Substantia nigra (tissue), 51 donors: ENCODE measurements at places on chromosomes 11 and 22.
A peak's percentile ranks its signal among the peaks of the same experiment; 100 is the strongest.

GRCh38 chr11:28169816-28170215 is 61.6 kb downstream of the METTL15 start:
- no peak for DNase-seq

- DNase-seq: no peak
These were observed 74.9 kb upstream of the ADSL start for GRCh38 chr22:40271440-40271839.

DNA sequence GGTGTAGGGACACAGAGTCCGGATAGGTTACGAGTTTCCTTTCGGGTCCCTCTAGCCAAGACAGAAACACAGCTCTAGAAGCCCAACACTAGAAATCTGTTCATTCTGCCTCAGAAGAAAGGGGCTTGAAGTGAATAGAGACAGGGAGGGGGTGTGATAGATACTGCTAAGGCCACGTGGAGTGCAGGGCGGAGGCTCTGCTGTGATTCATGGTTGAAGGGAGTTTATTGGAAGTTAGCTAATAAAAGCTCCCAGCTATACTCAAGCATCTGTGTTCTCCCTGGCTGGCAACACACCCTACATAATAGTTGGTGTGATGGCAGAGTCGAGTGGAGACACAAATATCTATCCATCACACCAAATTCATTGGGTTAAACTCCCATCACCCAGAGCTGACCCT is 337.4 kb downstream of the CADM1 start:
- no peak for DNase-seq

- no peak for DNase-seq
These were observed 188.9 kb upstream of the SESN3 start for GRCh38 chr11:95419915-95420314.

DNA sequence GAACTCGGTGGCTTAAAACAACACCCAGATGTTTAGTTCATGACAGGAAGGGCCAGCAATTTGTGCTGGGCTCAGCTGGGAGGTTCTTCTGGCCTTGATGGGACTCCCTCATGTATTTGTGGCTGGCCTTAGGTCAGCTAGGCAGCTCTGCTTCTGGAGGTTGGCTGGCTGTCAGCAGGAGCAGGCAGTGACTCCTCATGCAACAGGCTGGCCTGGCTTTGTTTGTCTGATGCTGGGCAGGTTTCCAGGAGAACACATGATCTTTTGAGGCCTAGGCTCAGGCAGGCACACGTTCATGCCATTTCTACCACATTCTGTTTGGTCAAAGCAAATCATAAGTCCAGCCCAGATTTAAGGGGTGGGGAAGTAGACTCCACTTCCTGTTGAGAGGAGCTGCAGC is 571.2 kb downstream of the TBC1D22A start:
- DNase-seq: no peak

GRCh38 chr11:87878373-87878825 is 296.8 kb downstream of the RAB38 start:
- DNase-seq: no peak

DNA sequence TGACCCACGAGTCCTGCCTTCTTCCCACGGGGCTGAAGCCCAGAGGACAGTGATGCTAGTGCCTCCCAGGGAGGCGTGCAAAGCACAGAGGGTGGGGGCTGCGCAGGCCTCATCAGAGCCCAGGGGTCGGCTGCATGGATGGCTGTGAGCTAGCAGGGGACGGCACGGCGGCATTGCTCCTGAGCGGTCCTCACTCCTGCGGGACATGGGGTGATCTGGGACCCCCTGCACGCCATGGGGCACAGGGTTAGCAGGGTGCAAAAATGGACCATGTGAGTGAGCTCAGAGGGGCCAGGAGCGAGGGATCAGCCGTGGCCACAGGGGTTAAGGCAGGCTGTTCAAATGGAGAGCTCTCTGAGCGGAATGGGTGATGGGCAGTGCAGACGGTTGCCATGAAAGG is 138.3 kb downstream of the SNX19 start:
- DNase-seq: no peak

DNA sequence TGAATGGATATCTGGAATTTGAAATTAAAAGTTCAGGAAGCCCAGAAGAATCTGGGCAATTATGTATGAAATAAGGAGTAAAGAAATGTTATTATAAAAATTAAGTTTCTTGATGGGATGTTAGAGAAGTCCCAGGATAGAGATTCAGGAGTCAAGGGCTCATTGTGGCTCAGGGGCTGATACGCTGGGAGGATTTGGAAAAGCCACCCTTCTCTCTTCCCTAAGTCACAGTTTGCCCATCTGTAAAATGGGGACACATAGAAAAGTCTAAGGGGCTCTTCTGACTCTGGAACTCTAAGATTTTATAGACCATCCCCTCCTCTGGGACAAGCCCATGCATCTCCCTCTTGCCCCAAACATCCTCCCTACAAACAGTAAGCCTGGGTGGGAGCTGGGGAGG is 118.1 kb downstream of the TIMP3 start:
- DNase-seq: no peak

DNA sequence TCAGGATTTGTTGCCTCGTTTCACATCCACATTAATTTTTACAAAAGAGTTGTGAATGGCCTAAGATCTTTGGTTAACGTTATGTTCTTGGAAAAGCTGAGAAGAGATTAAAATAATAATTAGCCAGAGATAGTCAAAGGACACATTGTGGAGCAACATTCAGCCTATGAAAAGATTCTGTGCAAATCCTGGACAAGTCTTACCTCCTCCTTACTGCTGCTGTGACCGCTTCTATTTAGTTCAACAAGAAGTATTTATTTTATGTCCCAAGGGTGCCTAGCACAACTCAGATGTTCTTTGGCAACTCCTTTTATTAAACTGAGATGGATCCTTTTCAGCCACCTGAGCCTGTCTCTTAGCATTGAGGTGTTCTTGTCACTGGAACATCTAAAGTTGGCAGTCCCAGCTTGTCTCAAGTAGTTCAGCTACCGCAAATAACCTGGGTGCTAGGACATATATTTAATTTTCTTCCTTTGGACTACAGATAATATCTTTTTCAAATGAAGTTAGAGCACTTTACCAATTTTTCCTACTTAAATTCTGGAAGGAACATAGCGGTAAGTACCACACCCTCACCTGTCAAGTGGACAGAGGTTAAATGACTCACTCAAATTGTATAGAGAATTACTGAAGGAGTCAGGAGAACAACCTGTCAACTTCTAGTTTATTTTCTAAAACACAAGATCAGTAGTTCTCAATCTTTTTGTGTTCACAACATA is 80.5 kb upstream of the CHRM4 start:
- no peak for DNase-seq

- DNase-seq: peak; percentile 33
These were observed 38.2 kb downstream of the TRIOBP start for GRCh38 chr22:37734964-37735451.

GRCh38 chr11:61149624-61150615 is 11.3 kb downstream of the VPS37C start:
- DNase-seq: no peak
